Epithelial cell of umbilical artery (primary cell): ENCODE measurements at places on chromosomes 4 and X. TPM values are rescaled to one million over a fixed set of nuclear protein-coding genes. Genes with fewer than 3 reads are reported as not detected.

Gene PNMA6F
- total RNA-seq, result not detected in 2 replicates

Gene DCLK2
- 1.6 and 3.2 TPM in 2 replicates for total RNA-seq

Gene NDUFC1
- 41.2 and 55.9 TPM in 2 replicates for total RNA-seq

Gene NOX1
- total RNA-seq, result not detected in 2 replicates

Gene GPC3
- not detected in 2 replicates for total RNA-seq

Gene TBC1D25
- 3.2 and 4.9 TPM in 2 replicates for total RNA-seq

Gene PF4V1
- not detected in 2 replicates for total RNA-seq

Gene GYG2
- total RNA-seq, result 0.97 and 1.4 TPM in 2 replicates

Gene CXorf49
- total RNA-seq, result not detected in 2 replicates

Gene MAGEA12
- total RNA-seq, result not detected in 2 replicates

Gene PAGE4
- total RNA-seq, result not detected in 2 replicates

Gene TCEAL2
- total RNA-seq, result not detected in 2 replicates

Gene NRK
- 1.4 and 1.6 TPM in 2 replicates for total RNA-seq

Gene SERPINA7
- total RNA-seq, result not detected in 2 replicates

Gene KIT
- total RNA-seq, result 24.0 and 36.8 TPM in 2 replicates

Gene AREG
- 0.32 TPM in 1 of 2 replicates, not detected in the other for total RNA-seq

Gene BMPR1B
- 0.15 and 0.65 TPM in 2 replicates for total RNA-seq

Gene RNF128
- total RNA-seq, result under 0.01 and 0.15 TPM in 2 replicates

Gene SH3D19
- total RNA-seq, result 22.7 and 26.4 TPM in 2 replicates

Gene ATP1B4
- not detected in 2 replicates for total RNA-seq

Gene MAGEB2
- total RNA-seq, result not detected in 2 replicates

Gene SYTL4
- total RNA-seq, result 20.4 and 33.1 TPM in 2 replicates

Gene ARHGEF9
- total RNA-seq, result 11.9 and 12.0 TPM in 2 replicates

Gene COL25A1
- total RNA-seq, result 0.97 and 19.5 TPM in 2 replicates

Gene SMR3B
- total RNA-seq, result not detected in 2 replicates

Gene DCAF8L2
- total RNA-seq, result 0.32 and 0.46 TPM in 2 replicates

Gene RGN
- under 0.01 and 0.61 TPM in 2 replicates for total RNA-seq

Gene CENPVL1
- total RNA-seq, result not detected in 2 replicates

Gene CENPVL2
- not detected in 2 replicates for total RNA-seq

Gene BBS7
- 20.1 and 24.6 TPM in 2 replicates for total RNA-seq

Gene SPP1
- 1.4 TPM in 1 of 2 replicates, not detected in the other for total RNA-seq

Gene RP2
- 25.3 and 32.8 TPM in 2 replicates for total RNA-seq

Gene ZCCHC18
- total RNA-seq, result 1.3 and 2.9 TPM in 2 replicates
